ENCODE measurements at places on chromosomes 16 and 17.

- no peak for DNase-seq
Measured at GRCh38 chr16:6918646-6919045, 414.0 kb upstream of the RBFOX1 start.

GRCh38 chr17:68867759-68868516, 87.3 kb downstream of the ABCA8 start:
- DNase-seq = no peak

DNA sequence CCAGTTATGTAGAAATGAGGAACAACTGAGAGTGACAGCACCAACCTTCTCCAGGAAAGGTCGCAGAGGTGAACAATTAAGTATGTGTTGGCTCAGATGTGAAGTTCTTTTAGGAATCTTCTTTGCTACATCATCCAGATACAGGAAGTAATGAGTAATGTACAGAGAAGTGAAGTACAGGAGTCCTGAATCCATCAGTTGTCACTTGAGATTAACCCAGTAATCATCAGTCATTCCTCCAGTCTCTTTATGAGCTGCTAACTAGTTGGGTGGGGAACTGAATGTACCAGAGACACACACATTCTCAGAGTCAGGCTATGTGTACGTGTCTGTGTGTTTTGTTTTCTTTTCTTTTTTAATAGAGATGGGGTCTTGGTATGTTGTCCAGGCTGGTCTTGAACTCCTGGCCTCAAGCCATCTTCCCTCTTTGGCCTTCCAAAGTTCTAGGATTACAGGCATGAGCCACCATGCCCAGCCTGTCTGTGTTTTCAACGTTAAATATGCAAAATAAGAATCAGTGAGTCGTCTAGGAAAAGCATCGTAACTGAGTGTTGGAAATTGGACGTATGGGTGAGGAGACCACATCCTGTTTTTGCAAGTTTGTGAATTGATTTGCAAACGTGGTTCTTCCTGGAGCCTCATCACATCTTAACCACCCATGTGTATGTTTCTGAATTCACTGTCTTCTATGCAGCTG, 19.9 kb downstream of the ZNF200 start:
- DNase-seq = no peak

- peak; percentile 87 for DNase-seq
Measured at GRCh38 chr17:77247048-77247541, 106.3 kb downstream of the SEC14L1 start.

- no peak for DNase-seq
Measured at GRCh38 chr16:49590166-49590871, 216.7 kb downstream of the C16orf78 start.

GRCh38 chr16:88809676-88810165, 2.0 kb downstream of the APRT start:
- DNase-seq = no peak

DNA sequence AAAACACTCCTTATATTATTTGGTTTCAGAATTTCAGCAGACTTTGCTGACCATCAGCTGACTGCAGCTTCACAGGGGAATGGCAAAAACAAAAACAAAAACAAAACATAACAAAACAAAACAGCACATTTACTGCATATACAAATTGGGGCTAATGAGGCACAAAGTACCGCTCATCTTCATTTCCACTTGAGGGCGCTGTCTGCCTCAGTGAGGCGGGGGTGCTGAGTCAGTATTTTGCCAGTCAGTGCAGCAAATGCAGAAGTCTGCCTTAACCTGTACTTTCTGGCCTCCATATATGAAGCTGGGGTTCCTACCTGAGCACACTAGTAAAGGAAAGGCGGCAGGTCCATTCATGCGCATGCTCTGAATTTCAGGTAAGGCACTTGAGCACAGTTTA, 13.5 kb upstream of the DYNLRB2 start:
- DNase-seq = peak; percentile 2

DNA sequence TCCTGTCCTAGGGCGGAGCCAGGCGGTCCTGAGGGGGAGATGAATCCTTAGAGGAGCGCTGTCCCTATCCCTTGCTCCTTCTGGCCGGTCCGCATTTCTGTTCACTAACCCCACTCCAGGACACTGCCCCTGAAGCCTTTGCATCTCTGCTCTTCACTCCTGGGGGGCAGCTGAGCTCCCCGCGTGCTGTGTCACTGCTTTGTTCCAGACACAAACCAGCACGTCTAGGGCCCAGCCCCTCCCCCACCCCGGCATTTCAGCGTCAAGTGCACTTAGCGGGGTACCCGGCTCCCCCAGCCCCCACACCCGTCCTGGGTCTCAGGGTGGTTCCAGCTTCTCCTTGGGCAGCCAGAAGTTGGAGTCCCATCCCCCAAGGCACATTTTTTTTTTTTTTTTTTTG, 8.9 kb downstream of the CORO6 start:
- no peak for DNase-seq

GRCh38 chr16:82769845-82770244, 143.1 kb downstream of the CDH13 start:
- DNase-seq = peak; percentile 30

- DNase-seq = no peak
Measured at GRCh38 chr16:78494674-78495073, 395.2 kb downstream of the WWOX start.

- DNase-seq = no peak
Measured at GRCh38 chr17:34991606-34992005, 11.3 kb downstream of the LIG3 start.

GRCh38 chr17:43399839-43400328, 1.1 kb downstream of the ARL4D start:
- DNase-seq = no peak

GRCh38 chr16:86212706-86213436, 297.5 kb upstream of the FOXF1 start:
- DNase-seq = no peak

DNA sequence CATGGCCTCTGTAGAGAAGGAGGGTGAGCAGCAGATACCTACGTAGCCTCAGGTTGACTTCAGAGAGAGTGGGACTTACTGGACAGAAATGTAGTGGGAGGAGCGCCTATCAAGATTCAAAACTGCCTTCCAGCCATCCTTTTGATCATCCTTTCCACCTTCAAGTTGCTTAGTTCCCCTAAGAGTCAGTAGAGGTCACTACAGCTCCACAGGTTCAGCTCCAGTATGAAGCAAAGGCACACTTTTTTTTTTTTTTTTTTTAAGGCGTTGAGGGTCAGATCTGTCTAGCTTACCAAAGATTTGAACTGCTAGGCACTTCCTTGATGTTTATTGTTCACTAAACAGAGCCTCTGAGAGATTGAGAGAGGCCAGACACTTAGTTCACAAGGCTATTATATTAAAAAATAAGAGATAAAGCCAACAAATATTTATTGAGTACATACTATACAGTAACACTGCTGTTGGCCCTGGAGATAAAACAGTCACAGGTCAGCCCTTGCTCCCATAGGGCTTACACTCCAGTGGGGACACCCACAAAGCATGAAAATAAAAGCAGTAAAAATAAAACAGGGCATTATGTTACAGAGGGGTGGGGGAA, 3.1 kb downstream of the RNF227 start:
- peak; percentile 26 for DNase-seq

GRCh38 chr16:54201200-54201599, 85.4 kb downstream of the IRX3 start:
- peak; percentile 7 for DNase-seq

- no peak for DNase-seq
Measured at GRCh38 chr16:77790912-77791311, 2.5 kb downstream of the VAT1L start.

- peak; percentile 48 for DNase-seq
Measured at GRCh38 chr17:55694286-55694910, 28.3 kb downstream of the TMEM100 start.

- DNase-seq = no peak
Measured at GRCh38 chr17:8494021-8494420, 58.3 kb downstream of the NDEL1 start.

DNA sequence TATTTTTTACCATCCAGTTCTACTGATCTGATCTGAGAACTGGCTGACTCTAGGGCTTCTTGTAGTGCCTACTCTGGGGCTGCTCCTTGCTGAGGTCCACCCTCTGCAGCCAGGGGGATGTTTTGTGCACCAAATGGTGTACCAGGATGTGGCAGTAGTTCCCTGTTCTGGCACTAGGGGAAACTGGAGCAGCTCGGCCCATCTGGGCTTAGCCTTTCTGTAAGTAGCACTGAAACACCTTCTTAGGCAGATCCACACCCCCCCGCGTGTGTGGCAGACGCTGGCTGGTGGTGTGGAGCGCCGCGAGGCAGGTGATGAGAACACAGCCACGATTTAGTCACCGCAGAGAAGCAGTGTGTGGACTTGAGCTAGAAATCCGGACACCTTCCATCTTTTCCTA, 17.0 kb downstream of the DUSP14 start:
- peak; percentile 19 for DNase-seq

DNA sequence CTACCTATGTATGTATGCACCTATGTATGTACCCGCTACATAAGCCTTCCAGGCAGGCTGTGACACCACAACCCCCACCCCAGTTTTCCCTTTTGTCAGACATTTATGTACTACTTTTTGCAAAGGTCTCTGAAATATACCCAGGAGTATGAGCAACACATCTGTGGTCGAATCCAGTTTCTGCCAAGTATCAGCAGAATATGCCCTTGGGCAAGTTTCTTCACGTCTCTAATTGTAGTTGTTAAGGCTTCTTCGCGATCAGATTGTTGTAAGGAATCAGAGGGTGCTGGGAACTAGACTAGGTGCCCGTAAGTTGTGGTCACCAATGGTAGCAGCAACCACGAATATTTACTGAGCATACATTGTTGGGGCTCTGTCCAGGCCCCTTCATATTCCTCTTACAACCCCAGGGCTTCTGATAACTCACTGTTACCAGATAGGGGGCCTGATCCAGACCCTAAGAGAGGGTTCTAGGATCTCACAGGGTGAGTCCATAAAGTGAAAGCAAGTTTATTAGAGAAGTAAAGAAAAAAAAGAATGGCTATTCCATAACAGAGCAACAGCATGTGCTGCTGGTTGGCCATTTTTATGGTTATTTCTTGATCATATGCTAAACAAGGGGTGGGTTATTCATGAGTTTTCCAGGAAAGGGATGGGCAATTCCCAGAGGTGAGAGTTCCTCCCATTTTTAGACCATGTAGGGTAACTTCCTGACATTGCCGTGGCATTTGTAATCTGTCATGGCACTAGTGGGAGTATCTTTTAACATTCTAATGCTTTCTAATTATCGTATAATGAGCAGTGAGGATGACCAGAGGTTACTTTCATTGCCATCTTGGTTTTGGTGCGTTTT, 16.6 kb downstream of the NUDT7 start:
- DNase-seq = no peak

- DNase-seq = no peak
Measured at GRCh38 chr17:41734139-41734948, at the start of gene HAP1. Gene HAP1, minus strand, starts transcription at chr17:41734643. Its CDS starts 9 bp downstream, at chr17:41734634.

- peak; percentile 56 for DNase-seq
Measured at GRCh38 chr16:49644145-49644463, 211.8 kb downstream of the ZNF423 start.

DNA sequence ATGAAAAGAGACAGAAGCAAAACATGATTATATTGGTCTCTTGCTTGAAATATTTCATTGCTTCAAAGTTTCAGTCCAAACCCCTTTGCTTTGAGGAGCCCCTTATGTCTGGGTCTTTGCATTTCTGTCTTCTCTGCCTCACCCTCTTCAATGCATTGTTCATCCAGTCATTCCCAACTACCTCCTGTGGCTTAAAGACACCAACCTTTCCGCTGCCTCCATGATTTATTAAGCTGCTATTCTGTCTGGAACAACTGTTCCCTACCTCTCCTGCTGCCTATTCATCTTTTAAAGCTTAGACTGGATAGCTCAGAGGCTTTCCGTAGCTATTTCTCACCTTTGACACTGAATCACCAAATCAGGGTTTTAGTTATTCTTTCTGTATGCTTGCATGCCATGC, 2.3 kb downstream of the KRTAP3-2 start:
- no peak for DNase-seq

DNA sequence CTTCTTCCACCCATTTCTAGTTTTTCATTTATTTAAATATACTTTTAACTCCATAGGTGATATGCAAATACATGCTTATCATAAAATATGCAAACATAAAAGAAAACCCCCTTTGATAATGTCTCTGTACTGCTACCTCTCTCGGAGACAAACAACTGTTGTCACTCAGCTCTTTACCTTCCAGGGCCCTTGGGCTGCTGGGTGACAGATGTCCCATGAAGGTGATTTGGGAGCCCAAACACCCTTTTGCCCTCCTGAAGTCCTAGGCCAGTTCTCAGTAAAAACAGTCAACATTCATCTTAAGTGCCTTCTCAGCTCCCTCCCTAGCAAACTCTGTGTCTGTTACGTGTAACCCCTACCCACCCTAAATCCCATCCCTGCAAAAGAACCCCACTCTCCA, 37.5 kb downstream of the CHD9 start:
- DNase-seq = no peak

- no peak for DNase-seq
Measured at GRCh38 chr17:75635610-75636202, 2.5 kb downstream of the SMIM5 start.

- DNase-seq = no peak
Measured at GRCh38 chr16:68079626-68080344, 5.4 kb upstream of the NFATC3 start.

DNA sequence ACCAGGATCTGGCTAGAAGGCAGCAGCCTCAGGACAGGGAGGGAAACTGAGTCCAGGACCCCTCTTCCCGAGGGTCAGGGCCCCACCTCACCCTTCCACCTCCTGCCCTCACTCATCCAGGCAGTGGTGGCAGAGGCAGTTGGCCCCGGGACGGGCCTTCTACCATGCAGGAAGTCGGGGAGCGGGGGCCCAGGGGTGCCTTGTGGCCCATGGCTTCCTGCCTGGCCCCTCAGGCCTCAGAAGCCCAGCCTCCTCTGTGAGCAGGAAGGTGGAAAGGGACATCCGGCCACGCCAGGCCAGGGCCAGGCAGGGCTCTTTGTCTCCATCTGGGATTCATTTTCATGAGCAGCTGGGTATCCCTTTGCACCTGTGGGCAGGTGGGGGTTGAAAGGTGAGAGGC, 58.5 kb downstream of the BAHCC1 start:
- no peak for DNase-seq
